Iris pigment epithelial cell (primary cell): ENCODE measurements at places on chromosomes 1 and 21.

DNA sequence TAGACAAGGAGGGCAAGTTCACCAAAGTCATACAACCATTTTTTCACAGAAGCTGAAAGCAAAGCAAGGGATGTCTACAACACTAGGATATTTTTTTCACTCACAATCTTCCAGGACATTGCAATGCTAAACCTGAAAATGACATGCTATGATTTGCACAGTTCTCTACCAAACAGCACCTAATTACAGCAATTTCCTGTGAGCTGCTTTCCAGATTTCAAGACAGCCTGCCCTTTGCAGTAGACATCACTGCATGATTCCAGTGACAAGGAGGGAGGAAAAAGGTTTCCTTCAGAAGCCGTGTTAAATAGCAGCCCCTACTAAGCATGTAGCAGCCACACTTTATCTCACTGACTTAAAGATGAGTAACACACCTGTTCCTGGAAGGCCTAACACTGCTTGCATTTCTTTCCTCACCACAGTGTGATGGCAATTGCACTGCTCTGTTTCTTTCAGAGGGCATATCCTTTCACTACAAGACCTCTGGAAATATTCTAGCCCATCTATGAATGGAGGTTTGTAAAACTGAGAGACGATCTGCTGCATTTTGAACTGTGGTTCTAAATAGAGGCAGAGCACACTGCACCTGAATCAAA lies 97.1 kb downstream of the DUSP10 start:
- DNase-seq: no peak

- DNase-seq: peak; percentile 14
Observed at GRCh38 chr1:109427171-109427467, 871 bp upstream of the PSMA5 start.

DNA sequence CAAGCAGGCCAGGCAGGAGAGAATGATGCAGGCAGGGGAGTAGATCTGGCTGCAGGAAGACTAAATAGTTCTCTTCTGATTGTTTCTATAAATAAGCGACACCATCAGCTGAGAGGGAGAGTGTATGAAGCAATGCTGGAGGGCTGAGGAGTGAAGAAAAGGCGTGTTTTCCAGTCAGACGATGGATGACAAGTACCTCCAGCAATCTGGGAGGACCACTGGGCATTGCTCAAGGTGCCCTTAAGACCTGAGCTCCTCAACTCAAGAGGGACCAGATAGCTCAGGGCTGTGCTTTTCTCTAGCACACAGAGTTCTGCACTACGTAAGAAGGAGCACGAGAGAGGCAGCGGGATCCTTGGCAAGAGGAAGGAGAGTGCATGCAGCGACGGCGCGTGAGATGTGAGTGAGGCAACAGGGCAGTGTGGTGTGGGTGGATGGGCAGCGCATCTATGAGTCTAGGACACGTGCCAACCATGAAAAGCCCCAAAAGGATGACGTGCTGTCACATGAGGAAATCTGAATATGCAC lies 36.0 kb downstream of the PABPC4 start:
- DNase-seq: peak; percentile 98

- DNase-seq: peak; percentile 66
Observed at GRCh38 chr1:33420870-33421775, 9.8 kb downstream of the PHC2 start.

- DNase-seq: no peak
Observed at GRCh38 chr1:23889074-23889473, 21.0 kb upstream of the FUCA1 start.

DNA sequence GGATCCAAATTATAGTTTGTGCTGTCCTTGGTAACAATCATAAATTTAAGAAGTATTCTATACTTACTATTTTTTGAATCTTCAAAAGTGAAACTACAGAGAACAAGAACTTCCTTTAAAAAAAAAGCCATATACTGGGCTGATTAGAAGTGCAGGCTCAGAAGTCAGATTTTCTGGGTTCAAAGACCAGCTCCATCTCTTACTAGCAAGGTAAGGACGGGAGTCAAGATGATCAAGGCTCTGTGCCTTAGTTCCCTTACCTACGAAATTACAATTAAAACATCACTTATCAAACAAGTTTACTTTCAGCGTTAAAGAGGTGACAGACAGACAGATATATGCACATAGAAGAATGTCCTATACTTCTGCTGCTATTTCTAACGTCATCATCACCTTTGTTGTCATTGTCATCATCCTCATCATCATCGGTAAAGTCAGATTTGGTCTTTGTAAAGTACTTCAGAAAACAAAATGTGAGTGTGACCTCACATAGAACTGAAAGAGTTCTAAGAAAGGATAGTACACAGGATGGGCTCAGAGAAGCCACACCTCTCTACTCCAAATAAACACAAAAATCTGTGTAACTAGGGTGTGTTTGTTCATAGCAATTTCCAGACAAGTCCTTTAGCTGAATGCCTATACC lies 178.7 kb downstream of the VAV3 start:
- no peak for DNase-seq

DNA sequence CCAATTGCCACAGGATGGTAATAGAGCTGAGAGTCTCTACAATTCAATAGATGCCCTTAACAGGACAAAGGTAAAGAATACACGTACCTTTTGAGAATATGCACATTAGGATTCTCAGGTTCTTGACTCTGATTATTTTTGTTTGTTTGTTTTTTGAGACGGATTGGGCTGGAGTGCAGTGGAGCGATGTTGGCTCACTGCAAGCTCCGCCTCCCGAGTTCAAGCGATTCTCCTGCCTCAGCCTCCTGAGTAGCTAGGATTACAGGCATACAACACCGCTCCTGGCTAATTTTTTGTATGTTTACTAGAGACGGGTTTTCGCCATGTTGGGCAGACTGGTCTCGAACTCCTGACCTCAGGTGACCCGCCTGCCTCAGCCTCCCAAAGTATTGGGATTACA lies 48.4 kb downstream of the TIAM1 start:
- no peak for DNase-seq

GRCh38 chr21:26837539-26837938 lies 7.7 kb downstream of the ADAMTS1 start:
- DNase-seq: no peak

DNA sequence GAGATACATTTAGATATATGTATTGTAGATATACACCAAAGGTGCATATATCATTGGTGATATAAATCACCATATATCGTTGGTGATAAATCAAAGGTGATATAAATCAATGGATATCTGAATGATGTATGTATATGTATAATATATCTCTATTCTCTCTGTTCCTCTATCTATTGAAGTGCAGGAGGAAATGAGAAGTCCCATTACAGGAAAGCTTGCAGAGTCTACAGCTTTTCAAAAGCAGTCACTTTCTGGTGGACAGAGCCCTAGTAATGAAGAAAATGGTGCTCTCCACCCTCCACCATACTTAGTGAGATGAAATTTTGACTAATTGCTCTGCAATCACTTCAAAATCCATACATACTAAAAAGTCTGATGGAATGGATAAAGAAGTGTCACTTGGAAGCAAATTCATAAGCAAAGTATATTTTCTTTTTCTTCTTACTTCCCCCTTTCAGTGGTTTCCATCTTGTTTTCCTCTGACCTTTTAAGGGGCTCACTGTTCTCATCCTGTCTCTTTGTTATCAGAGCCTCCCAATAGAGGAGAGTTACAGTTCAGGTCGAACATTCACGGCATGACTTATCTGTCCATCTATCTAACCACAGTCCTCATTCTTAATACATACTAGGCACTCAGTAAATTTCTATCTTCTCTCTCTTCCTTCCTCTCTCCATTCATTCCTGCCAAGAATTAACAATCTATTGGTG lies 227.2 kb downstream of the KCNJ6 start:
- DNase-seq: no peak

DNA sequence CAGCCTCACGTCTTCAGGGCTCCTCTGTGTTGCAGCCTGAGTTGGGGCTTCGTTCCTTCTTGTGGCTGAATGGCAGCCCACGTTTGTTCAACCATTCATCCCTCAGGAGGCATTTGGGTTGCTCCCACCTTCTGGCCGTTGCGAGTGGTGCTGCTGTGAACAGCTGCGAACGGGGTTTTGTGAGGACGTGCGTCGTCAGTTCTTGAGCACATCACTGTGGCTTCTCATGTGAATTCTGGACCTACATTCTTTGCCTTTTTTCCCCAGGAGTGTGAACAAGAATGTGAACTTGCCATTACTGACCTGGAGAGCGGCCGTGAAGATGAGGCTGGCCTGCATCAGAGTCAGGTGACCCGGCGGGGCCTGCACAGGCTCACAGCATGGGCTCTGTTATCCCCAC lies 21.9 kb downstream of the PCNT start:
- DNase-seq: no peak

DNA sequence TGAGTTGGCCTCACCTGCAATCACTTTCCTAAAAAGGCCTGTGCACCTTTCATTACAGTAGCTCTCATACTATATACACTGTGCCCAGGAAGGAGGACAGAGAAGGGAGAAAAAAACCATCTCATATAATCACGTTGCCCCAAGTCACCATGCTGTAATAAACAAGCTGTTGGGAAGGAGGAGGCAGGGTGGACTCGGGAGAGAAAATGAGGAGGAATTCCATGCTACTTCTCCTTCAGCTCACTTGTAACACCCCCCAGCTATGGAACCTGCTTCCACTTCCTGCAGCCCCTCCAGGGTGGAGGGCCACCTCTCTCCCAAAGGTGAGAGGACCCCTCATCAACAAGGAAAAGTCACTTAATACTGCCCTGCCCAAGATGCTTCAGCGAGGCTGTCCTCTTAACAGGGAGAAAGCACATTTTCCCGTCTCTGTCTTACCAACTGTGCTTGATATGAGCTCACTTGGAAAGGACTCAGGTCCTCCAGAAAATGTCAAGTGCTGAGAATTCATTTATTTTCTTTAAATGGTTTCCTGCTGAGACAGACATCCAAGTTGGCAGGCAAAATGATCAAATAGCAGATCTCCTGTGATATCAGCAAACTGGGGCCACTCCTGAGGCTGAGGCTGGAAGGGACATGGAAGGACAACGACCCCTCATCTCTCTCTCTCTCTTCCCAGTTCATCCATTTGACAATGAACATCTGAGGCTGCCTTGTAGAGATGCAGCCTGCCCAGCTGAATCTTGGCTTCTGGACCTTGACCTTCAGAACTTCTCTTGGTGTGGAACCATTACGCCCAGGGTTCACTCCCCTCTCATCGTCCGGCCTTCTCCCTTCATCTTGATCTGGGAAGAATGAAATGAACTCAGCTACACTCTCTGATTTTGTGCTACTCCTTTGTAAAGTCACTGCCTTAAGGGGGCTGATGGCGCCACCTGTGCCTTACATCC lies 54.0 kb downstream of the CAPN9 start:
- no peak for DNase-seq

DNA sequence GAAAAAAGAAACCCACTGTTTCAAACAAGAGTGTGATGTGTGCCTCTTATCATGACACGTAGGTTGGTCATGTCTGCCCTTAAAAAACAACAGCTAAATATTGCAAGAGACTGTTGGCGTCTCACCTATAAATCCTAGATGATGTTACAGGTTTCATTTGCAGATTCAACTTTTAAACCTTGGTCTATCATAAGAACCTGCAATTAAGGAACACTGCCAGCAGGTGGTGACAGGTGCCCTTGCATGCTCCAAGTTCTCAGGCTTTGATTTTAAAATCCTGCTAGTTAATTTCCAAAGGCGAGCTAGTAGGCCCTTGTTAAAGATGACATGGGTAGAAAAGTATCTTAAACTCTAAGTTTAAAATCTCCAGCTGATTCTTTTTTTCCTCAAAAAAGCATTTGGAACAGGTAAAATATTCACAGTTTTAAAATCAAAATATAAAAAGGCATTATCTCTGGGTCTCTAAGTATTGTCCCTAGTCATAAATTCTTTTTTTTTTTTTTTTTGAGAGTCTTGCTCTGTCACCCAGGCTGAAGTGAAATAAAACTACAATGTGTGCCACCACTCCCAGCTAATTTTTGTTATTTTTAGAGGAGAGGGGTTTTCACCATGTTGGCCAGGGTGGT lies 39.1 kb downstream of the CLSTN1 start:
- peak; percentile 67 for DNase-seq

DNA sequence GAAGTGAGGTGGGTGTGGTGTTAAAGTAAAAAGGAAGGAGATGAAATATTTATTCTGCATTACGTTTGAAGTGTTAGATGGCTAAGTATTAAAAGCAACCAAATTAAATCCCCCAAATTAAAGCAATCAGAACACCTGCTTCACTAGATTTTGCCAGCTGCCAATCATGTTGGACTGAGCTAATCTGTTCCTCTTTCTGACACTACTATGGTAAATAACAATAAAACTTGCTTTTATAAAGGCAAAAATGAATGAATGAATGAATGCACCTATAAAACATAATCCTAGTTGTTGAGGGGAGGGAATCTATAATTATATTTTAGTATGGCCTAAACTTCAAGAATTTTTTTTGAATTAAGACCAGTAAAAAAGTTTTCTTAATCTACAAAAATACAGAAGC lies 51.0 kb downstream of the RAB3GAP2 start:
- DNase-seq: no peak

DNA sequence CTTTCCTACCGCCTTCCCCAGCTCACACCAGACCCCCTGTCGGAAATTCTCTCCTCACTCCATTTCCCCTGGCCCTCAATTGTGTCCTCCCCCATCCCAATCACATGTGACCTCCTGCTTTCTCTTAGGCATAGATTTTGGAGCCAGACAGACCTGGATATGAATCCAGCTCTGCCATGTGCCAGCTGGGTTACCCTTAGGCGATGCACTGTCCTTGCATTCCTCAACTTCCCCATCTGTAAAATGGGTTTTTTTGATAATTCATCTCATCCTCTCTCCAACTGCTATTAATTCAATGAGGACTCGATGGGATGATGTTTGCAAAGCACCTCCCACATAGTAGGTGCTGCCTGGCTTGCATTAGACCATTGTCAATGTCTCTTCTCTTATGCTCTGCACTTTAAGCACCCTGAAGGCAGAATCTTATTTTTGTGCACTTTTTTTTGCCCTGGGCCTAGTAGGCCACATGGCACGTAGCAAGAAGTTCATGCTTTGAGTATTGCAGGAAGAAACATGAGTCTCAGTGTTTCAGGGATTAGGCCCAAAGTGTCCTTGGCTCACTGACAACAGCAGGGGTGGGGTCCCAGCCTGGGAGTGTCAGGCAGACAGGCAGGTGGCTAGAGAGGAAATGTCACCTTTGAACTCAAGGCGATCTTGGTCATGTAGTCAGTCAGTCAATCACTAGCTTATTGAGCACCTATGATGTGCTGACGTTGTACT lies 47.6 kb downstream of the TAS1R2 start:
- DNase-seq: no peak

DNA sequence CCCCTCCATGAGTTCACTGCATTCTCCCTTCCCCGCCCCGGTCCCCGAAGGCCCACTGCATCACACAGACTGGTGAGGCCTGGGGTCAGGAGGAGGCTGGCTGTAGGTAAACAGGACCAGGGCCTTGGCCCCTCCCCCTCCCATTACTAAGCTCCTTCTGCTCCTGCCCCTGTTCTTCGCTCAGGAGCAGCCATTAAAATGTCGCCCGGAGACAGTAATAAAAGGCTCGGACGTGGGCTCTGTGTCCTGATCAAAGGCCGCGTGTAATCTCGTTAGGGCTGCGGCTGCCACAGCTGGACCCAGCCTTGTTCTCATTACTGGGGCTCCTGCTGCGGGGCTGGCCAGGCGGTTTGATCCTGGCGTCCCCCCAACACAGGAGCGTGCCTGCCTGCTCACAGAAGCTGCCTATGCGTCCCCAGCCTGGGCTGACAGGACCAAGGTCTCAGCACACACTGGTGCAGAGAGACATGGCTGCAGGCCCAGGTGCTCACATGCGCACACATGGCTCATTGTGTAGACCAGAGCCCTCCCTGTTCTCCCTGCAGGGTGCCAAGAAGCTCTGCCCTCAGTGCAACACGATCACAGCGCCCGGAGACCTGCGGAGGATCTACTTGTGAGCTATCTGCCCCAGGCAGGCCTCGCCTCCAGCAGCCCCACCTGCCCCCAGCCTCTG lies 24.0 kb downstream of the TMEM53 start:
- no peak for DNase-seq

GRCh38 chr1:40477678-40478053 lies 576 bp downstream of the ZFP69 start:
- DNase-seq: peak; percentile 39
